ENCODE measurements at places on chromosomes 16 and 17.

DNA sequence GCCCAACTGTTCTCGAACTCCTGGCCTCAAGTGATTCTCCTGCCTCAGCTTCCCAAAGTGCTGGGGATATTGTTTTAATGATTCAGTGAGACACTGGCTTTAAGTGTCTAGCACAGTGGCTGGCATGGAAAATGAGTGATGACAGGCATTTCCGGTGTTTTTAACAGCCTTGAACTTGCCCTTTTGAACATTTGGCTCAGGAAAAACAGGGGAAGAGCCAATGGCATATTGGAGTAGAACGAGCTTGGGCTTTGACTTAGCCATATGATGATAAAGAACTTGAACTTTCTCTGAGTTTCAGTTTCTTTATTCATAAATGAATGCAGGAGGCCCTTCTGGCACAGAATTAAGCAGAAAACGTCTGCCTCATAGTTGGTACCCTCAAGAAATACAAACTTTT, 145.0 kb upstream of the HS3ST4 start:
- DNase-seq, result no peak

DNA sequence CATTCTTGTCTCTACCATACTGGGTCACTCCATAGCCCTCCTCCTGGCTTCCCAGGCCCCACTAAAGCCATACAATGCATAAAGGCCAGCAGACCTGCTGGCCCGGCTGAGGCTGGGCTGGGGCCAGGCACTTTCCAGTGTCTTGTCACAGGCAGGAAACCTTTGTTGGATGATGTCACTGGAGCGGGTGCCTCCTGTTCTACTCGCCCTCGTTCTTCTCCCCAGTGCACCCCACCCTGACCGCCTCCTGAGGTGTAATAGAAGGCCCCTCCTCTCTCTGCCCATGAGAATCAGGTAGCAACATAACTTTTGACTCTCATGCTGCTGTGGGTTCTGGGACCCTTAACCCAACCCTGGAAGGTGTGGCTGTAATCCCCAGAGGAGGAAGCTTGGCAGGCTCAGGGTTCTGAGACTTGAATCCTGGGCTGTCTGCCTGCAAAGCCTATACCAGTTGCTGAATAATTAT, 54.2 kb upstream of the IL34 start:
- peak; percentile 46 for DNase-seq

DNA sequence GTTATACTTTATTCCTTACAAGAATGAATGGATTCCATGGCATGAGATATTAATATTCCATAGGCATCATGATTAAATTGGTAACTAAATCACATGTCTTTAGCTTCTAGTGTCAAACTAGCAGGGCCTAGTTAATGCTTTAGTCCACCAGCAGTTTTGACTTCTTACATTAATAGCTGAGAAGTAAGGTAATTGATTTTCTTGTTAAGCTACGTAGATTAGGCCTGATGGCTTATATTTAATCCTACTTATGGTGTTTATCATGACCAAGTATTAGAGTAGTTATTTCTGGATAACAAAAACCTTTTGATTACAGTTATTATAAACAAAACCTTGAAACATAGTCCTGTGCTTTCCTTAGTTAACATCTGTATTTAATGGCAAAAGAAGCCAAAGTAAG, 184.5 kb downstream of the TANC2 start:
- DNase-seq, result no peak

DNA sequence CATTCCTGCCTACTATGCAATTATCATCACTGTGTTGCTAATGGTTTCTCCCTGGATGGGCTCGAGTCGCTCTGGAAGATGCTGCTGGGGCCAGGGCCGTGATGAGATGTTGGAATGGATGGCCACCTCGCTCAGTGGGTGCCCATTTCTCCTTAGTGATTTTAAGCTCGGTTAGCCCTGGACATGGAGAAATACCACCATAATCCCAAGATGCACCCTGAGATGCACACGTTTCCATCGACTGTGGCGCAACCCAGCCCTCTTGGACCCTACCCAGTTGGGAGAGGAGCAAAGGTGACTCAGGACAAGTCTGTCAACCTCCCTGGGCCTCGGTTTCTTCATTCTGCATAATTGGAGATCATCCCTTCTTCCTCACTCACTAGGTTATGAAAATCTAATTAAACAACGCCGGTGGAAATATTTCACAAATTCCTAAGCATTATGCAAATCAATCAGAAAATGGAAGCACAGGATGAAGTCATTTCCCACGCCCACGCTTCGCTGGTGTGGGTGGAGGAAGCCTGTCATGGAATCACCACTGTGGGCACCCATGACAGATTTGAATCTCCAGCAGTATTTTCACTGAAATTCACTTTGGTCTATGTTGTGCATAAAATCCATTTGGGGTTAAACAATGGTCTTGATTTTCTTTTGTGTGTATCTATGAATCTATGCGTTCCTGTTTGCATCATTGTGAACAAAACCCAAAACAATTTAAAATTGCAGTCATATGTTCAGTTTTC, 195.2 kb downstream of the AXIN2 start:
- DNase-seq, result no peak

- DNase-seq, result no peak
Observed at GRCh38 chr16:79703066-79703465, 102.5 kb upstream of the MAF start.

- peak; percentile 97 for DNase-seq
Observed at GRCh38 chr17:73291260-73291801, 20.5 kb downstream of the CDC42EP4 start.

DNA sequence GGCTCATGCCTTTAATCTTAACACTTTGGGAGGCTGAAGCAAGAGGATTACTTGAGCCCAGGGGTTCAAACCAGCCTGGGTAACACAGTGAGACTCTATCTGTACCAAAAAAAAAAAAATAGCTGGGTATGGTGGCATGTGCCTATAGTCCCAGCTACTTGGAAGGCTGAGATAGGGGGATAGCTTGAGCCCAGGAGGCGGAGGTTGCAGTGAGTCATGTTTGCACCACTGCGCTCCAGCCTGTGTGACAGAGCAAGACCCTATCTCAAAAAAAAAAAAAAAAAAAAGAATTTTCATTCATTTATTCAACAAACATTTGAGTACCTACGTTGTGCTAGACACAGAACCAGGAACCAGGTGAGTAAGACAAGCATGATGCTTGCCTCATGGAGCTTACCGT, 73.6 kb upstream of the MRTFB start:
- DNase-seq, result no peak

GRCh38 chr16:14641926-14642325, 9.2 kb downstream of the BFAR start:
- DNase-seq, result peak; percentile 15

GRCh38 chr16:2835638-2836493, 5.8 kb downstream of the ZG16B start:
- DNase-seq, result peak; percentile 93

DNA sequence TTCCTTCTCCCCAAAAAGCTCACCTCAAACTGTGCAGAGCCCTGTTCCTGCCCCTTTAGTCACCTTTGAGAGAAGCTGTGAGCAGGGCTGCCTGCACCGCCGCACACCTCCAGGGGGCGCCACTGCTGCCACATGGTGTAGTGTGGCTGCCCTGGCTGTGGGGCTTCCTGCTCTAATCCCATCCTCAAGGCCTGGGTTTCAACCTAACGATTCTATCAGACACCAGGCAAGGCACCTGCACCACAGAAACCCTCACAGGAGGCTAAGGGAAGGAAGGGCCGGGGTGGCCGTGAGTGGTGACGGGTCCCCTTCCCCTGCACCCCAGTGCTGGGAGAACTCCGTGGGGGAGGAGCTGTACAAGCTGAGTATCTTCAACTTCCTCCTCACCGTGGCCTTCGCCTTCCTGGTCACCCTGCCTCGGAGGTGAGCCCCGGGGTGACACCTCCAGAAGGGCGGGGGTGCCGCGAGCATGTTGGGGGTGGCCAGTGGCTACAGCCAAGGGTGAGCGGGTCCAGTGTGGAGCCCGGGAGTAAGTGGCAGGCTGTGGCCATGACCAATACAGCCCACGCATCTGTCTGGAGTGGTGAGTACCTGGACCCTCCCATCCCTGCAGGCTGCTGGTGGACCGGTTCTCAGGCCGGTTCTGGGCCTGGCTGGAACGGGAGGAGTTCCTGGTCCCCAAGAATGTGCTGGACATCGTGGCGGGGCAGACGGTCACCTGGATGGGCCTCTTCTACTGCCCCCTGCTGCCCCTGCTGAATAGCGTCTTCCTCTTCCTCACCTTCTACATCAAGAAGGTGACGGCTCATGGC, 7.0 kb downstream of the TMC8 start:
- DNase-seq, result no peak

Measured in GM23248 (cell line).